ENCODE measurements at places on chromosomes 3 and 15. TPM values are rescaled to one million over a fixed set of nuclear protein-coding genes. Genes with fewer than 3 reads are reported as not detected.

Gene ZNF654
- total RNA-seq: 7.2 TPM

Gene LYZL4
- total RNA-seq: not detected

Gene SLC25A20
- 4.9 TPM for total RNA-seq

Gene STAB1
- 0.04 TPM for total RNA-seq

DNA sequence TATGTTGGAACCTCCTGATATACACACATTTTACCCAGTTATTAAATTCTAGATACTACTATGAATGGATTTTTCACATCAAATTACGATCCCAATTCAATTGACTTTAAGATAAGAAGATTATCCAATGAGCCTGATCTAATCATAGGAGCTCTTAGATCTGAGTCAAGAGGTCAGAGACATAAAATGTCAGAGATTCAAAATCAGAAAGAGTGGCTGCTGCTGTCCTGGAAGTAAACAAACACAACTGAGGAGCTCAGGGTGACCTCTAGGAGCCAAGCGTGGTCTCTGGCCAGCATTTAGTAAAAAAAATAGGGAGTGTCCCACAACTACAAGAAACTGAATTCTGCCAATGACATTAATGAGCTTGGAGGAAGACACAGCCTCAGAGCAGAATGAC is 557.1 kb upstream of the CBLB start:
- H3K27ac ChIP-seq: no peak overlapping the region
- H3K36me3 ChIP-seq: no peaks in the 10 kb centered on the region
- no peak overlapping the region for H3K4me3 ChIP-seq
- H3K27me3 ChIP-seq: no peaks in the 10 kb centered on the region
- H3K4me1 ChIP-seq: no peaks in the 10 kb centered on the region

DNA sequence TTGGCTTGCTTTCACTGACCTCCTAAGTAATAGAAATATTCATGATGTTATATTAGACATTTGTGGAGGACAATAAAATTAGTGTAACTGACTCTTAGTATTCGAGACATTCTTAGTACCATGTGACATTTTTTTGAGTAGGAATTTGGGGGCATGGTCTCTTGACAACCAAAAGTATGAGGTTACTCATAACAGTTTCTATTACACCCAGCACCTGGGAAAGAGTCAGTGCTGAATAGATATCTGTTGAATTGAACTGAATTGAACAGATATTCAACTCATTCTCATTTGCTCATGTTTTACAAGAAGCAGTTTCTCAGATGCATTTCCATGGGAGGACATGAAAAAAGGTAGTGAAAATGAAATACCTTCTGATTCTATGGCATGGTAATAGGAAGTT is 84.4 kb downstream of the CMSS1 start:
- H3K27ac ChIP-seq: peak overlapping the region; percentile 93
- H3K27me3 ChIP-seq: no peaks in the 10 kb centered on the region

- DNase-seq: no peak
- H3K27me3 ChIP-seq: no peaks in the 10 kb centered on the region
- peak overlapping the region; percentile 84 for H3K27ac ChIP-seq
These were observed 43.7 kb upstream of the TIPARP start for GRCh38 chr3:156630773-156631093.

DNA sequence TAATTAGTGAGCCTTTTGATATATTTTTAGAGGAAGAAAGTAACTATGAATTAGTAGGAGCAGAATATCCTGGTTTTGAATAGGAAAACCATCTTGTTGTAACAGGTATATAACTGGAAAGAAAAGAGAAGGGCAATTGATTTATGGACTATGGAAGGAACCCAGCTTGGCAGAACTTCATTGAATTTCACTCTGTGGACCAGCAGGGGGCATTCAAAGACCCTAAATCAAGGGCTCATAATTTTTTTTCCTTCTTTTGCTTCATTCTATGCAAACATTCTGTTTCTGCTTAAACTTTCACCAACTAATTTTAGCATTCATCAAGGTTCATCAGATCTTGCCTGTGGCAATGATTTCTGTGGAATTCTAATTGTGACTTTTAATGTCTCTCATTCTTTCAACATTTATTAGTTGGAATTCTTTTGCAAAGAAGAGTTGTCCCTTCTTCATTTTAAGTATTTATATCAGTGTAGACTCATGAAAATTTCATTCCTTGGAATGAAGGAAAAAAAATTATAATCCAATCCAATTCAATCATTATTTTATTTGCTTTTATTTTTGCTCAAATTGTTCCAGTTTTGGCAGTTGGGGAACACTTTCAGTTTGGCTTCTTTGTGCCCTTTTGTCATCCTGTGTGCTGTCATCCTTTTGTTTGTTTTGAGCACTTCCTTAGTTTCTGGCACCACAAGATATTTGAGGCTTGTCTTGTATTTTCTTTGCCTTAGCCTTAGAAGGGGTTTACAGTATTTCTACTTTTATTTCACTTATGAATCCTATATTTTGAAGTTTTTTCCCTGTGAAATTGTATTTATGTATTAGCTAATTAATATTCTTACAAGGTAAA is 30.4 kb downstream of the NXPE3 start:
- no peak overlapping the region for H3K4me3 ChIP-seq
- H3K27me3 ChIP-seq: no peaks in the 10 kb centered on the region
- no peak for DNase-seq
- peaks cover 10% of the 10 kb centered on the region for H3K4me1 ChIP-seq
- no peak overlapping the region for H3K27ac ChIP-seq
- H3K36me3 ChIP-seq: no peaks in the 10 kb centered on the region

- no peak overlapping the region for H3K4me3 ChIP-seq
- DNase-seq: no peak
- no peak overlapping the region for H3K27ac ChIP-seq
- H3K36me3 ChIP-seq: no peaks in the 10 kb centered on the region
- H3K4me1 ChIP-seq: peaks cover 6% of the 10 kb centered on the region
These were observed 832 bp downstream of the NR2E3 start for GRCh38 chr15:71811036-71811736.

GRCh38 chr3:43797794-43798193 is 107.1 kb downstream of the ABHD5 start:
- no peak overlapping the region for H3K27ac ChIP-seq
- H3K4me3 ChIP-seq: no peak overlapping the region
- no peak for DNase-seq
- H3K4me1 ChIP-seq: peaks cover 40% of the 10 kb centered on the region
- no peaks in the 10 kb centered on the region for H3K36me3 ChIP-seq

DNA sequence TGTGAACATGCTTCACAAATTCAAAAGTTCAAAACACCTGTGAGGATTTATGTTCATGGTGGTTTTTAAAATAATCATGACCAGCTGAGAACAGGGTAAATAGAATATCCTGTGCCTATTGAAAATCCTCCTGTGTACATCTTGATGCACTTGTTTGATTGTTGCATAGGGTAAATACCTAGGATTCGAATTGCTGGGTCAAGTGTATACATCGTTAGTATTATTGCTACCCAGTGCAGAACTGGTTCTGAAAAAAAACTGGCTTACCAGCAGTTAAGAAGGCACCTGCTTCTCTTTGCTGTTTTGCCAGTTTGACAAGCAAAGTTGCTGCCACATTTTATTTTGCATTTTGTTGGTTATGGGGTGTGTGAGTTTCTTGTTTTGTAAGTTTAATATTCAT is 272.6 kb downstream of the CLSTN2 start:
- H3K27me3 ChIP-seq: no peaks in the 10 kb centered on the region
- H3K36me3 ChIP-seq: no peaks in the 10 kb centered on the region
- DNase-seq: no peak
- H3K4me1 ChIP-seq: no peaks in the 10 kb centered on the region

GRCh38 chr3:145191543-145191942 is 969.4 kb downstream of the PLOD2 start:
- no peak overlapping the region for H3K4me3 ChIP-seq
- no peak overlapping the region for H3K27ac ChIP-seq
- DNase-seq: no peak
- no peaks in the 10 kb centered on the region for H3K27me3 ChIP-seq
- no peaks in the 10 kb centered on the region for H3K36me3 ChIP-seq

GRCh38 chr15:35090104-35090807 is 5.2 kb upstream of the NANOGP8 start:
- no peak overlapping the region for H3K4me3 ChIP-seq
- H3K27ac ChIP-seq: no peak overlapping the region
- H3K27me3 ChIP-seq: no peaks in the 10 kb centered on the region
- H3K4me1 ChIP-seq: no peaks in the 10 kb centered on the region

- H3K4me1 ChIP-seq: no peaks in the 10 kb centered on the region
- no peaks in the 10 kb centered on the region for H3K36me3 ChIP-seq
- no peaks in the 10 kb centered on the region for H3K27me3 ChIP-seq
These were observed 605.2 kb downstream of the NAALADL2 start for GRCh38 chr3:175464362-175464761.
